Amygdala (tissue), 56 donors: ENCODE measurements at places on chromosomes 13 and 19.

DNA sequence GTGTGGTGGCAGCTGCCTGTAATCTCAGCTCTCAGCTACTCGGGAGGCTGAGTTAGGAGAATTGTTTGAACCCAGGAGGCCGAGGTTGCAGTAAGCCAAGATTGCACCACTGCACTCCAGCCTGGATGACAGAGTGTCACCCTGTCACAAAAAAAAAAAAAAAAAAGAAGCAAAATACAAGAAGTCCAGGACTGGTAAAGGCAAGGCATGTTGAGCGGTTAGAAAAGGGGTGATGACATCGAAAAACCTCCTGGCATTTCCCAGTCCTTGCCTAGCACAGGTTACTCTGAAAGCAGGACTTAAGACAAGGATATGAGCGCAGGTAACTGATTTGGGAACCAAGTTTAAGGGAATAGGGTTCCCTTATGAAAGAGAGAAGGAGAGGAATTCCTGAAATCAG, 2.5 kb upstream of the LILRB4 start:
- no peak for DNase-seq

GRCh38 chr13:110560601-110561343, 750 bp downstream of the RAB20 start:
- no peak for DNase-seq

GRCh38 chr13:76833441-76833954, 52.7 kb downstream of the KCTD12 start:
- no peak for DNase-seq

- no peak for DNase-seq
Observed at GRCh38 chr13:110944121-110944967, 29.5 kb upstream of the ANKRD10 start.

DNA sequence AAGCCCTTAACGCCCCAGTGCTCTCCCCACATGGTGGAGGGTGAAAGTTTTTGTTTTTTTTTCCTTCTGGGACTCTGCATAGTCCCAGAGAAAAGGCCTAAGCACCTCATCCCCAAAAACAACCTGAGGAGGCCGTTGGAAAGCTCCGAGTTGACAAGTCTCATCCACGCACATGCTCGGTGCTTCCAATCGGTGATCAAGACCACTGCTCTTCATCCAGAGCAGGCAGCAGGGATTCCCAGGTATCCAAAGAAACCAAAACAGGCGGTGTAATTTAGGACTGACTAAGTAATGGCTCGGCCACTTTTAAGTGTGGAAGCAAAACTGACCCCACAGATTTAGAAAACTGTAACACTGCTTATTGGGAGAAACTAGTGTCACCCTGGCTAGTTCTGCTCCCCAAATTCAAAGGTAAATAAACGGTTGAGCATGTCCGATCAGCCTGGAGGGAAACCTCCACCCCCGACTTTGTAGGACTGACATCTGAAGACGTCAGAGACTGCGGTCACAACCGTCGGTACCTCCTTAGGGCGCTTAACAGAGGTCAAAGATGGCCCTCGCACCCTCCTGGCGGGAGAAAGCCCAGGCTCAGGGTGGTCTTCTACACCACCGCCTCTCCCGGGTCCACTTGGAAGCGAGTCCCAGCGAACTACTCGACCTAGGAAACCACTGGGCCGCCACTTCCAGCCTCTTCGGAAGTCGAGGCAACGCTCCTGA, 997 bp upstream of the ZNF446 start:
- no peak for DNase-seq

DNA sequence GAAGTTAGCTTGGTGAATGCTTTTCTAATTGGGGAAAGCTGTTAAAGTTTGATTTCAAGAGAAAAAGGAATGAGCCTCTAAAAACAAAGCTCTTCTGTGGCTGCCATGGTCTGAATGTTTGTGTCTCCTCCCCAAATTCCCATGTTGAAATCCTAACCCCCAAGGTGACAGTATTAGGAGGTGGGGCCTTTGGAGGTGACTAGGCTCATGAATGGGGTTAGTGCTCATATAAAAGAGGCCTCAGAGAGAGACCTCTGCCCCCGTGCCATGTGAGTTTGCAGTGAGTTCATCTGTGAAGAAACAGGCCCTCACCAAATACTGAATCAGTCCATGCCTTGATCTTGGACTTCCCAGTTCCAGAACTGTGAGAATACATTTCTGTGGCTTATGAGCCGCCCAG, 56.5 kb downstream of the ARHGEF7 start:
- DNase-seq: no peak

- DNase-seq: no peak
Observed at GRCh38 chr13:29587645-29588044, 7.8 kb downstream of the SLC7A1 start.

DNA sequence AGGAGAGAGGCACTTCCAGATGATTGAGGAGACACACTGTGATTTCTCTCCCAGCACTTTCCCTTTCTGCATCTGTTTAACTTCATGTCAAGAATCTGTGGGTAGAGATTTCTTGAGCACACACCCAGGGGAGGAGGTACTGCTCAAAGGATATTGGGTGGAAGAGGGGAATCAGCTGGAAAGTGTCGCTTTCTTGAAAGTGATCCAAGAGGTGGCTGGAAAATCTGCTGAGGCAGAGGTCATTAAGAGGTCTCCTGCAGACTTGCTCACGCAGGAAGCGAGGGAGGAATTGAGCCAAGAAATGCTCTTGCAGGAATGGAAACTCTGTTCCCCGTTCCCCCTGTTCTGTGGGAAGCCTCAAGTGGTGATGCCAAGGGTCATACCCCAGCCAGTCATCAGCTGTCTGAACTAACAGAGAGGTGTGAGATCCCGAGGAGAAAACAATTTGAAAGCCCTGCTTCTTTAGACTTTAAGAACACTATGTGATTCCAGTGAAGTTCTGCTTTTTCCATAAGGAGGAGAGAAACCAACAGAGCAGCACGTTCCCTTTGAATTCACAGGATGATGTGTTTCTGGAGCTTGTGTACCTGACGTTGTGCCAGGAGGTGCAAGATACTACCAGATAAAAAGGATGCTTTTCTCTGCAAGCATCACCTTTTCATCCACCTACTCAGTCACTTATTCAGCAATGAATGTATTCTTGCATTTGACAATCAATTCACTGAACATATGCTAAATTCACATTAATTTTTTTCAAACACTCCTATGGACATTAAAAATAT, 163.4 kb upstream of the GPR12 start:
- DNase-seq: no peak

GRCh38 chr19:47445937-47446402, 25.7 kb downstream of the SLC8A2 start:
- peak; percentile 25 for DNase-seq

- DNase-seq: no peak
Observed at GRCh38 chr13:67139551-67139950, 90.6 kb downstream of the PCDH9 start.

- DNase-seq: no peak
Observed at GRCh38 chr13:26257049-26257448, 3.1 kb downstream of the CDK8 start.

DNA sequence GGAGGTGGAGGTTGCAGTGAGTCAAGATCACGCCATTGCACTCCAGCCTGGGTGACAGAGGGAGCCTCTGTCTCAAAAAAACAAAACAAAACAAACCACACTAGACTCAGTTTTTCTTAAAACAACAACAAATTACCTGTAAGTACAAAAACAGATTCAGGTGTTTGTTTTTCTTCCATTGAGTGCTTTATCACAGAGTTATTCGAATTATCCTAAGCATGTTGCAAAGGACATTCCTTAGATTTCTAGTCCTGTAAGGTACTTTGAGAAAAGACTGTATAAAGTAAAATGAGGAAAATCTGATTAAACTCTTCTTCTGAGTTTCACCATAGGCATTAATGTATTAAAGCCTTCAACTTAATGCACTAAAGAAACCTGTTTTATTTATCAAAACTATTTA, 2.2 kb upstream of the EEF1AKMT1 start:
- DNase-seq: no peak

GRCh38 chr19:6802336-6803035, 30.0 kb downstream of the VAV1 start:
- DNase-seq: peak; percentile 11

- no peak for DNase-seq
Observed at GRCh38 chr19:14770136-14770535, 8.2 kb downstream of the ADGRE2 start.

DNA sequence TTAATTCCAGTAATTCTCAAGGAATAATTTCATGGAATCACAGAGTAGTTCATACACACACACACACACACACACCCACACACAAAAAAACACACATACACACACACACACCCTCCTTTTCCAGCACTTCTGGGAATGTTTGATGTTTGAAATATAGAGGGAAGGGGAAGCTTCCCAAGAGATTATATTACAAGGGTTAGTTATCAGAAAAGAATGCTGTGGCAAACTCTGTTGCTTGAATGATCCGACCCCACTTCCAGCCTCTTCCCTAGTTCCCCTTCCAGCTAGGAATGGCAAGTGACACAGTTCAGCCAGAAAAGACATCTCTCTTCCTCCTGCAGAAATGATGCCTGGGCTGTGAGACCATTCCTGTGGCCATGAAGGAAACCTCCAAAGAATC, 49.9 kb downstream of the KCTD12 start:
- no peak for DNase-seq

DNA sequence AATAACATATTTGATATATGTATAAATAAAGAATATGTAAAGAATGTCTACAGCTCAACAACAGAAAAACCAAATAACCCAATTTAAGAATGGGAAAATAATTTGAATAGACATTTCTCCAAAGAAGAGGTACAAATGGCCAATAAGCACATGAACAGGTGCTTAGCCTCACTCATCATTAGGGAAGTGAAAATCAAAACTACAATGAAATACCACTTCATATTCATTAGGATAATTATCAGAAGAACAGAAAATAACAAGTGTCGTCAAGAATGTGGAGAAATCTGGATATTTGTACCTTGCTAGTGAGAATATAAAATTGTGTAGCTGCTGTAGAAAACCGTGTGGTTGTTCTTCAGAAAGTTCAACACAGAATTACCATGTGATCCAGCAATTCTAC, 8.4 kb upstream of the SUPT20H start:
- DNase-seq: no peak

- no peak for DNase-seq
Observed at GRCh38 chr13:49386664-49387063, 57.2 kb downstream of the CAB39L start.

DNA sequence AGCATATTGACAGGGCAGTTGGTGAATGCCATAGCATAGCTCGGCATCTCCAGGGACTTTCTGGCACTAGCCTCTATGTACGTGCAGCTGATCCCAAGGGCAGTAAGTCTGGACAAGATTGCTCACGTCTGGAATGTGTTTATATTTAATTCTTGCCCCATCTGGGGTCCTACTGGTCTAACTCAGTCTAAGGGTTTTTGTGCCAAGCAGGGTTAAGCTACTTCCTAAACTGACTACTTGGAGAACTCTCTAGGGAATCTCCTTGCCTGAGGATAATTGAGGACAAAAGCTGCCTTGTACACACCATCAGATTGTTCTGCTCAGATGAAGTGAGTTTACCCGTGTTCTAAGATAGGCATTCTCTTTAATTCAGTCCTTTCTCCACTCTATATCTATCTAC, 358.1 kb downstream of the MYO16 start:
- DNase-seq: no peak

DNA sequence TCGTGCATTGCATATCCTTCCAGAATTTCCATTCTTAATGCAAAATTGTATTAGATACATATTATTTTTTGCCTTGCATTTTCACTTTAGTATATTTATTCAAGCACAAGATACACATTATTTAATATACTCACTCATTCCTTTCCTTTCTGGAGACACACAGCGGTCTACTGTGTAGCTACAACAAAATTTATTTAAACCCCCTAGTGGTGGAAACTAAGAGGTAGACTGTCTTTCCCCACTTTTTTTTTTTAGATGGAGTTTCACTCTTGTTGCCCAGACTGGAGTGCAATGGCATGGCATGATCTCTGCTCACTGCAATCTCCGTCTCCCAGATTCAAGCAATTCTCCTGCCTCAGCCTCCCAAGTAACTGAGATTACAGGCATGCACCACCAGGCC, 2040.3 kb upstream of the PCDH20 start:
- DNase-seq: no peak

DNA sequence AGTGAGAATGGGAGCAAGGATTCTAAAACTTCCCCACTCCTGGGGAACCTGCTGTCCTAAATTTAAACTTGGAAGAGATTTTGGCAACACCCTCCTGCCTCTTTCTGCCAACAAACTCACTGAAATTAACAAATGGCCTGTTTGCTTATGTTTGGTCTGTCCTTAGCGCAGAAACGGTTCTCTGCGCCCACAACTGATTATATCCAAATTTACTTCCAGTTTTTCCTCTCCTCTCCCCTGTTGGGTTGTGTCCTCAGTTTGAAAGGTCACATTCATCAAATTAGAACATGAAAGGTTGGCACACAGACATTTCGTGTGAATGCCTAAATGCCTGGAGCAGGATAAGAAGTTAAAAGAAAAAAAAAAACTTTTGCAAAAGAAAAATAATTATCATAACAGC, 56.4 kb upstream of the MRI1 start:
- no peak for DNase-seq

DNA sequence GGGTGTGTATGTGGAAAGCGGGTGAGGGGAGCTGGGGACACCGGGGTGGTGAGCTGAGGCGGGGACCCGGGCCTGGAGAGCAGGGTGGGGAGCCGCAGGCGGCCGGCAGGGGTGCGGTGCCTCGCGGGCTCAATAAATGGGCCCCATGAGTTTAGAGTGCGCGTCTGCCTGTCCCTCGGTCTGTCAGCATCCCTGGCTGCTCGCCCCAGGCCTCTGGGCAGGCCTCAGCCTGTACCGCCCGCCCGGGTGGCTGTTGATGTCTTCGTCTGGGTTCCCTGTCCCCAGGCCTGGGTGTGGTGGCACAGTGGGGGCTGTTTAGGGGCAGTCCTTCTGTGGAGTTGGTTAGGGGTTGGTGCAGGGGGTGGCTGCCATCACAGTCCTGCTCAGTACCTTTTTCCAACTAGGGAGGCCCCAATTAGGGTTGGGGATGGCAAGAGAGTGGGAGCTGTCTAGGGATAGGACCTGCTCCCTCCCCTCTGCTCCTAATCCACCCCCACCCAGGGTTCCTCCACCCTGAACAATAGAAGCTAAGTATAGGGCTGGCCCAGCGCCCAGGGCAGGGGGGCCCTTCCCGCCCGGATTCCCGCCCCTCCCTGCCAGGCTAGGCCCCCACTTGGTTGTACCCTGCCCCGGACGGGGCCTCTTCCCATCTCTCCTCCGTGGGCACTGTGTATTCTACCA, 12.2 kb downstream of the CIC start:
- DNase-seq: peak; percentile 78

- no peak for DNase-seq
Observed at GRCh38 chr19:3105641-3106508, 11.7 kb downstream of the GNA11 start.

DNA sequence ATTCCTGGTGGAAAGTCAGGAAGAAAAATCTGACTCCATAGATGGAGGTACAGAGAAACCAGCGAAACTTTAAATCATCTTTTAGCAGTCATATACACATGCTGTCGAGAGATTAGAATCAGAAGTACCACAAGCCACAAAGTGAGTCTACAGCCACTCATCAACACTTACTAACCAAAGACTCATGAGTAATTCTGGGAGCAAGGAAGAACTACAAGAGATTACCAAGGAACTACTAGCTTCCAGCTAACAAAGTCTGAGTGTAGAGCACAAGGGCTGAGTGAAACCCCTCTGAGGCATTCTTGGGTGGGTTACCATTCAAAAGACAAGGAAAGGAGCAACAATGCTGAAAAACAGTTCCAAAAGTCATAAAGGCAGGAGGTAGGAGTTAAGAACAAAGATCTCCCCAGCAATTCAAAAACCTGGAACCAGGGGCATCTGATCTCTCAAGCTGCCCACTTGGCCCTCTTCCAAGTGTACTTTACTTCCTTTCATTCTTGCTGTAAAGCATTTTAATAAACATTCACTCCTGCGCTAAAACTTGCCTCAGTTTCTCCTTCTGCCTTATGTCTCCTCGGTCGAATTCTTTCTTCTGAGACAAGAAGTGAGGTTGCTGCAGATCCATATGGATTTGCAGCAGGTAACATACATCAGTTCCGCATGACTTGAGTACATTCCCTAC, 13.0 kb downstream of the RBM26 start:
- DNase-seq: no peak
